ENCODE measurements at places on chromosomes 5 and 9.

DNA sequence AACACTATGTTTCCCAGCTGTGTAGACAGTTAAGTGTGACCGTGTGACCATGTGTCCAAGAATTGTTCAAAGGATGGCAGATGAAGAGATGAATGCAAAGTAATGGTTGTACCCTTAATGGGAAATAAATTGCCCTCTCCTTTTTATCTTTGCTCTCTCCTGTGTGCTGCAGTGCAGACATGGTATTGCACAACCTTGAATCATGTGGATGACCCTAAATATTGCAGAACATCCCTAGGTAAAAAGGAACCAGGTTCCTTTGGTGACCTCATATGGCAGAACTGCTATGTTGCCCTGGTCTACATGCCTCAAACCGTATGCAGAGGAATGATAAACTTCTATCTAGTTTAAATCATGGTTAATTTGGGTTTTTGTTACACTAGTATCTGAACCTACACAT lies 81.7 kb upstream of the CTNND2 start:
- DNase-seq = no peak

DNA sequence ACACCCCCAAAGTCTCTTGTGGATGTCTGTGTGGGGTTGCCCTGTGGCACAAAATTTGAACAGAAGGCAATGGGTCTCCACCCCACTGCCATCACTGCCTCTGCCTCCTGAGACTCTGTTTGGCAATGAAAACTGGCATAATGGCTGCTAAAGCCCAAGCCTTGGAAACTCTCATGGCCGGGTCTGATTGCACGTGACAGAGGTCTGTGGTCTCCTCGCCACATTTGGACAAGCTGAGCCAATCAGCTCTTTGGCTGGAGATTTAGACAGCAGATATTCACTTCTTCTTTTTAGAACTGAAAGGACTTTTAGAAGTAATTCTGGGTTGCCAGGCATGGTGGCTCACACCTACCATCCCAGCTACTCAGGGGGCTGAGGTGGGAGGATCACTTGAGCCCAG lies 5.5 kb downstream of the GGTA1 start:
- DNase-seq = no peak

- DNase-seq = no peak
Observed at GRCh38 chr9:117486426-117486825, 71.6 kb upstream of the ASTN2 start.

- DNase-seq = no peak
Observed at GRCh38 chr5:113382731-113383130, 52.1 kb downstream of the TSSK1B start.

- DNase-seq = no peak
Observed at GRCh38 chr5:158164296-158165047, 305.5 kb upstream of the CLINT1 start.

- DNase-seq = peak; percentile 9
Observed at GRCh38 chr9:97109194-97109811, 70.4 kb upstream of the CTSV start.

GRCh38 chr9:99820685-99821395 lies 845 bp upstream of the NR4A3 start:
- peak; percentile 28 for DNase-seq

GRCh38 chr9:35044071-35044470 lies 28.4 kb downstream of the VCP start:
- no peak for DNase-seq

GRCh38 chr5:36886791-36887190 lies 10.2 kb downstream of the NIPBL start:
- DNase-seq = no peak
